ENCODE measurements at places on chromosomes 1 and 21.

GRCh38 chr1:165907256-165907857 lies 79.9 kb downstream of the UCK2 start:
- DNase-seq = peak; percentile 85

GRCh38 chr1:48841966-48842365 lies 65.3 kb upstream of the BEND5 start:
- no peak for DNase-seq

- DNase-seq = peak; percentile 6
Measured at GRCh38 chr1:107098961-107099360, 41.9 kb upstream of the NTNG1 start.

DNA sequence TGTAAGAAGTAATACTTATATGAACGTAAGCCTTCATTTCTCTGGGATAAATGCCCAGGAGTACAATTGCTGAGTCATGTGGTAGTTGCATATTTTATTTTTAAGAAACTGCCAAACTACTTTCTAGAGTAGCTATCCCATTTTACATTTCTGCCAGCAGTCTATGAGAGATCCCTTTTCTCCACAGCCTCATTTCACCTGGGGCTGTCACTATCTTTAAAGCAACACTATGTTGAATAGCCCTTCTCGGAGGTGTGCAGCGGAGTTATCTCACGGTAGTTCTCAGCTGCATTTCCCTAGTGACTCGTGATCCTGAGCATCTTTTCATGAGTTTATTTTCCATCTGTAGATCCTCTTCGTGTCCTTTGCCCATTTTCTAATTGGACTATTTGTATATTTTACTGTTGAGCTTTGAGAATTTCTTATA lies 93.4 kb downstream of the ADARB1 start:
- no peak for DNase-seq

- DNase-seq = no peak
Measured at GRCh38 chr1:84985365-84985764, 11.5 kb downstream of the MCOLN2 start.

DNA sequence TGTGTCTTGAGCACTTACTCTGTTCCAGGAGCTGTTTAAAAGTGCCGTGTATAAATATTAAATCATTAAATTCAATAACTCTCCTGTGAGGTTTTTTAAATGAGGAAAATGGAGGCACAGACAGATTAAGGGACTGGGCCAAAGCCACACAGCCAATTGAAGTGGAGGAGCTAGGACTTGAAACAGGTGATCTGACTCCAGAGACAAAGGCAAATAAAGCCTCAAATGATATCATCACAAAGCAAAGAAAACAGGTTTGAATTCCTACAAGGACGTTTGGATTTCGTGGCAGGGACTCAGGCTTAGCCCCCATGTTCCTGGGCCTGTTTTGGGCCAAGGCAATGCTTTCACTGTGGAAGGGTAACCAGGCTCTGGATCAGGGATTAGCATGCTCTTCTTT lies 45.2 kb upstream of the DMBX1 start:
- no peak for DNase-seq

DNA sequence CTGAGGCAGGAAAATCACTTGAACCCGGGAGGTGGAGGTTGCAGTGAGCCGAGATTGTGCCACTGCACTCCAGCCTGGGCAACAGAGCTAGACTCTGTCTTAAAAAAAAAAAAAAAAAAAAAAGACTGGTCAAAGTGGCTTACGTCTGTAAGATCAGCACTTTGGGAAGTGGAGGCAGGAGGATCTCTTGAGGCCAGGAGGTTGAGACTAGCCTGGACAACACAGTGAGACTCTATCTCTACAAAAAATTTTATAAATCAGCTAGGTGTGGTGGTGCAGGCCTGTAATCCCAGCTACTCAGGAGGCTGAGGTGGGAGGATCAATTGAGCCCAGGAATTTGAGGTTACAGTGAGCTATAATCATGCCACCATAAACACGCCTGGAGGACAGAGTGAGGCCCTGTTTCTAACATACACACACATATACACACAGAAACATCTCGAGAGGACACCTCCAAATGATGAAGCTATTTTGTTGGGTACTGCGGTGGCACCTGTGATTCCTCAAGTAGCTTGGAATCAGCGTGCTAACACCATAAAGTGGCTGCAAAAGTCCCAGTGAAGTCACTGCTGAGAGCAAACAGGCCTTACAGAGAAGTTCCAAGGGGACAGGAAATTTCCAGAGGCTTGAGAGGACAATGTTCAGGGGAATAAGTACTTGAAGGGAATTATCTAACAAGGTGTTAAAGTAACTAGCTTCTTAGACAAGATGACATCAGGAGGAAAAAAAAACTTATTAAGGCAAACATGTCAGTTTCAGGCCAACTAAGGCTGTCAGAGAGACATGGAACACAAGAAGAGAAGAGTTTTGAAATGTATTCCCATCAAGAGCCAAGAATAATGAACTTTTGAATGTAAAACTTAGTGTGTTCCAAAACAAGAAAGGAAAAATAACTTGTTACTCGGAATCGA lies 1.3 kb downstream of the NADK start:
- DNase-seq = no peak

DNA sequence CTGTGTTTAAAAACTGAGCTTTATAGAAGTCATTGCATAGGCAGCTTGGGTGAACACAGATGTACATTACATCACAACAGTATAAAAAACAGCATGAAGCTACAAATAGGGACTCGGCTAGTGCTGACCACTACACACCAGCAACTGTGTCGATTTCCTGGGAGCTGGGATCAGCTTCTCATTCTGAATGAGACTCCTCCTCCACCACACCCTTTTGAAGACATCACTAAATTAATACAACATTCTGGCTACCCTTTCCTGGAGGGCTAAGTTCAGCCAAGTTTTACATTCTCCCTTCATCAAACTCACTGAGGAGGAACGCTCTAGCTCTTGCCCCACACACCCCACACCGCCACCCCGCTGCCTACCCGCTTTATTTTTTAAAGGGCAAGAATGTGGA lies 102.7 kb downstream of the ERG start:
- no peak for DNase-seq

GRCh38 chr1:204322339-204322868 lies 37.3 kb downstream of the PLEKHA6 start:
- no peak for DNase-seq

- peak; percentile 47 for DNase-seq
Measured at GRCh38 chr1:78716186-78716585, 66.6 kb downstream of the IFI44 start.

DNA sequence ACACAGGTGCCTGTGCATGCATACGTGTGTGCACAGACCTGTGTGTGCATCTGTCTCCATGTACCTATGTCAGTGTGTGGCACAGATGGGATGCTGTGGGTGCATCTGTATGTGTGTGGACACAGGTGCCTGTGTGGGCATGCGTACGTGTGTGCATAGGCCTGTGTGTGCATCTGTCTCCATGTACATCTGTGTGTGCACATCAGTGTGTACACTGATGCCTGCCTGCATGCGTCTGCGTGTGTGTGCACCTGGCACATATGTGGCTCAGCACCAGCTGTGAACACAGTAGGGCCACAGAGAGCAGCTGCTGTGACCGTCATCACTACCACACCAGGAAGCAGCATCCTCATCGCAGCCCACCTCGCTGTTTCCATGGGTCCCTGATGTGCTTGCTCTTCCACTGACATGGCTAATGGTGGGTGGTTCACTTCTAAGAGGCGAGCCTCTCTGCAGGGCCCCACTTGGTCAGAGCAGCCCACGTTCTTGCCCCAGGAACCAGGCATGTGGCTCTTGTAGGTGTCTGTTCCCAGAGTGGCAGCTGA lies 9.6 kb upstream of the SPATC1L start:
- no peak for DNase-seq

GRCh38 chr21:42465008-42465802 lies 30.8 kb downstream of the RSPH1 start:
- DNase-seq = no peak

GRCh38 chr1:22428672-22429071 lies 23.0 kb upstream of the ZBTB40 start:
- DNase-seq = peak; percentile 81

- DNase-seq = no peak
Measured at GRCh38 chr1:231354330-231355020, 16.4 kb downstream of the SPRTN start.

- peak; percentile 81 for DNase-seq
Measured at GRCh38 chr1:182614796-182615454, 10.7 kb upstream of the RGS16 start.

DNA sequence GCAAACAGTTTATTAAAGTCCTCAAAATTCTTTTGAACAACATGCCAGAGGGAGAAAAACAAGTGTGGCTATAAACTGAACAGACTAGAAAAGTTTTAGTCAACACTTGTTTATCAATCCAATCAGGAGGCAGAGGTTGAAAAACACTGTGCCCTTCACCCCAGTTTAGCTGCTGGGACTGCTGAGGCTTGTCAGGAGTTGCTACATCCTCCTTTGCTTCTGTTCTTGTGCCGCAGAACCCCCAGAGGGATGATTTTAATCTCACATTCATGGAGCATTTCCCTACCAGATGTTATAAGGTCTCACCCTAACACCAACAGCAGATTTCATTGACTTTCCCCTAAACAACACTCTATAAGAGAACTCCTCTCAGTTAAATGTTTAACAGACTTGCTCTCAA lies 321.2 kb downstream of the VAV3 start:
- no peak for DNase-seq

DNA sequence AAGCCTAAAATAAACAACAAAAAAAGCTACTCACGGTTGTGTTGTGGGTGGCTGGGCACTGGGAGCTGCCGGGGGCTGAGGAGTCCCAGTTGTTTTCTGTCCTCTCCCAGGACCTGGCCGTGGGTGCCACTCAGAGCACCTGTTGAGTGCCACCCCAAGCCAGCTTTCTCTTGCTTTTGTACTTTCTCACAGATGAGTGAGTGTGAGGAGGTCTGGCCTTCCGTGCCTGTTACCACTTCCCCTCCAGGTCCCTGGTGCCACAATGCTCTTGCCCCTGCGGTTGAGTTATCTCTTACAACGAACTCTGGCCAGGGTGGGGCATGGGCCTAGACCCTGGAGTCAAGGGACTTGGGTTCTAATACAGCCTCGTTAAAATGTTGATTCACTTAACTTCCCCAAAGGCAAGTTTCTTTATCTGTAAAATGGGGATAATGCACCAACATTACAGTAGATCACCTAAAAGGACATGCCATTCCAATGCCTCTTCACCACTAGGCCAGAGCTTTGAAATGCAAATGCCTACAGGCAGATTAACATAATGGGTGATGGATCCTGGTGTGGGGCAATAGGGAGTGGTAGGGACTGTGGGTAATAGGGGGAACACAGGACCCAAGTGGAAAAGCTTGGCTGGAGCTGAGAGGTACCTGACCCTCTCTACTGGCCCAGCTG lies at the start of gene CNR2:
Gene CNR2, minus strand, starts transcription at position 151 of the 669 bp plus-strand sequence. CDS start 37,745 bp downstream, outside the sequence.
- no peak for DNase-seq

- DNase-seq = peak; percentile 85
Measured at GRCh38 chr1:172561252-172561651, 28.3 kb downstream of the SUCO start.
